ENCODE measurements at places on chromosomes 13 and 19. TPM values are rescaled to one million over a fixed set of nuclear protein-coding genes. Genes with fewer than 3 reads are reported as not detected.

GRCh38 chr19:10612499-10613119 is 12.7 kb upstream of the SLC44A2 start:
- peak; percentile 35 for DNase-seq

- DNase-seq = no peak
Measured at GRCh38 chr19:39200803-39201115, 3.3 kb downstream of the SYCN start.

GRCh38 chr19:14530005-14530348 is 583 bp downstream of the TECR start:
- no peak for DNase-seq

DNA sequence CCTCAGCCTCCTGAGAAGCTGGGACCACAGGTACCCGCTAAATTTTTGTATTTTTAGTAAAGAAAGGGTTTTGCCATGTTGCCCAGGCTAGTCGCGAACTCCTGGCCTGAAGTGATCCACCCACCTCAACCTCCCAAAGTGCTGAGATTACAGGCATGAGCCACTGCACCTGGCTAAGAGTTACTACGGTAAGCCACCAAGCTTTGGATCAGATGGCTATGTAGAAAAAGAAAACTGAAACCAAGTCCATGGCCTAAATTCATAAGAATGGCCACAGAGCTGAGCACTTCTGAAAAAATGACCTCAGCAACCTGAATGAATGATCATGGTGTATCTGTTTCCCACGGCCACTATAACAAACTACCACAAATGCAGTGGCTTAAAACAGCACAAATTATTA is 9.4 kb downstream of the OPA3 start:
- no peak for DNase-seq

DNA sequence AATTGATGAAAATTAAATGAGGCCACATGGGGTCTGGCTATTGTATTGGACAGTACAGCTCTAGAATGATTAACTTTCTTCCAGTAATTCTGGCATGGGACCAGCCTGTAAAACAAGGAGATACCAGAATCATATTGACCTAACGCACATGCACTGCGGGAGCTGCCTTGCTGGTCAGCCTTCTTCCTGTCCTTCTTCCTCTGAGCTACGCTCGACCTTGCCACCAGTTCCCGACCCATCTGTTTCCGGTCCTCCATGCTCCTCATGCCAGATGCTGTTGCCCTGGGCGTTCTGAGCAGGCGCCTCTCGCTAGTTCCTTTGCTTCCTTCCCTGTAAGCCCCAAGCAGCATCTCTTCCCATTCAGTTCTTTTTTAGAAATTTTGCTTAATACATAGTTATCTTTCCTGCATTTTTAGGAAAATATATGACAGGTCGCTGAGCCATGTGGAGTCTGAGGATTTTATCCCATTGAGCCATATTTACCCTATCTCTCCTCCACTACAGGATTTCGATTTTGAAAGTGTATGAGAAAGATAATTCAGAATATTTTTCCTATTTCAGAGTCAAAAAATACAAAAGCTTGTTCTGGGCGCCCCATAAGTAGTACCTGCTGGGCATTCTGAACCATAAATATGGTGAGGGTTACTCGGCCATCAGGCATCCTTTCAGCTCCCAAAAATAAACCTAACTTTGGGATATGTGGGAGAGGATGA is 38.6 kb downstream of the TNFRSF19 start:
- peak; percentile 72 for DNase-seq

UGGT2 gene
- total RNA-seq = 54.8 TPM
